Heart left ventricle (tissue), 16 donors: ENCODE measurements at places on chromosomes 2 and 18. TPM values are rescaled to one million over a fixed set of nuclear protein-coding genes. Genes with fewer than 3 reads are reported as not detected.

ELP2 gene
- 32.6 TPM for polyA plus RNA-seq

DNA sequence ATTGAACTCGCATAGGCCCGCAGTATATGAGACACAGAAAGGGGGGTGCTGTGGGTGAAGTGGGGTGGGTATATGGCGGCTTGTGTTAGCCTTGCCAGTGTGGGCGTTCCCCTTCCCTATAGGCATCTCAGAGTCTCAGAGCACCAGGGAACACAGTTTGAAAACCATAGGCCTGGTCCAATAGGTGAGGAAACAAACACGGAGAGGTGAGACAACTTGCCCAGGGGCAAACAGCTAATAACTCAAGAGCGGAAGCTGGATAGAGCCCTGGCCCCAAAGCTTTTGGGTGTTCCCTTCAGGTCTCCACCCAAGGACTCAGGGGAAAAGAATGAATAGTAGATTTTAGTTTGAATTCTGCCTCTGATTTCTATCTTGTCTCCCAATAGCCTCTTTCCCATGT is 7.9 kb downstream of the LIPG start:
- DNase-seq = no peak

CREG2 gene
- not detected for polyA plus RNA-seq

HDHD2 gene
- polyA plus RNA-seq = 15.8 TPM

DNA sequence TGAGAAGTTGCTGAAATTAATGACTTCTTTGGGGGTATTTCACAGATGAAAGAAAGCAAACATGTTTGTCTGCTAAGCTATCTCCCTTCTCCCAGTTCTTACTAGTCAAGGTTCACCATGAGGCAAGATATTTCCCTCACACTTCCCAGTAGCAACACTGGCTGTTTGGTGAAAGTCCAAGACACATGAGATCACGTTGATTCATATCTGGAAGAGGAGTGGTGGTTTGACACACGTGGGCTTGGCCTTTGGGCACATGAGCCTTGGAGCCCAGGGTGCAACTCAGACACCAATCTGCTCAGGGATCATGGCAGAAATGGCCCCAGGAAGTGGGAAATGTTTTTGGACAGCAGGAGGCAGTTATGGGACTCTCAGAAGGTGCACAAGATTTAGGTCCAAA is 66.1 kb upstream of the APCDD1 start:
- no peak for DNase-seq
